ENCODE measurements at places on chromosomes 16 and 17.
A peak's percentile ranks its signal among the peaks of the same experiment; 100 is the strongest.

DNA sequence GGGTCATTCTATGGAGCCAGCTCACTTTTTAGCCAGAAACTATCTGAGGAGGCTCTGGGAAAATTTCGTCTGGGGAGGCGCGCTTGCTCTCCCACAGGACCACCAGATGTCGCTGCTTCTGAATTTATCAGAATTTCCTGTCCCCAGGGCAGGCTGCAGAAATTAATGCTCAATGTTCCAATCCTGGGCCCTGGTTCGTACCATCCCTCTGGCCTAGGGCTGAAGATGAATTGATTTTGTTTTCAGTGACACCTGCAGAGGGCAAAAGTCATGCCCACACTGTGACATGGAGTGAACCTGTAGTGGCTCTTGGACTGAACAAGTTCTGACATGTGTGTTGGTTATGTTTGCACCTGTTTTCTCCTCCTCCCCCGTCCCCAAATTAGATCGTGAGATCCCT is 482.6 kb downstream of the NPIPA7 start:
- no peak overlapping the region for H3K27ac ChIP-seq
- DNase-seq, result no peak
- no peaks in the 10 kb centered on the region for H3K27me3 ChIP-seq
- H3K4me1 ChIP-seq, result no peaks in the 10 kb centered on the region
- no peaks in the 10 kb centered on the region for H3K36me3 ChIP-seq
- H3K4me3 ChIP-seq, result no peak overlapping the region

DNA sequence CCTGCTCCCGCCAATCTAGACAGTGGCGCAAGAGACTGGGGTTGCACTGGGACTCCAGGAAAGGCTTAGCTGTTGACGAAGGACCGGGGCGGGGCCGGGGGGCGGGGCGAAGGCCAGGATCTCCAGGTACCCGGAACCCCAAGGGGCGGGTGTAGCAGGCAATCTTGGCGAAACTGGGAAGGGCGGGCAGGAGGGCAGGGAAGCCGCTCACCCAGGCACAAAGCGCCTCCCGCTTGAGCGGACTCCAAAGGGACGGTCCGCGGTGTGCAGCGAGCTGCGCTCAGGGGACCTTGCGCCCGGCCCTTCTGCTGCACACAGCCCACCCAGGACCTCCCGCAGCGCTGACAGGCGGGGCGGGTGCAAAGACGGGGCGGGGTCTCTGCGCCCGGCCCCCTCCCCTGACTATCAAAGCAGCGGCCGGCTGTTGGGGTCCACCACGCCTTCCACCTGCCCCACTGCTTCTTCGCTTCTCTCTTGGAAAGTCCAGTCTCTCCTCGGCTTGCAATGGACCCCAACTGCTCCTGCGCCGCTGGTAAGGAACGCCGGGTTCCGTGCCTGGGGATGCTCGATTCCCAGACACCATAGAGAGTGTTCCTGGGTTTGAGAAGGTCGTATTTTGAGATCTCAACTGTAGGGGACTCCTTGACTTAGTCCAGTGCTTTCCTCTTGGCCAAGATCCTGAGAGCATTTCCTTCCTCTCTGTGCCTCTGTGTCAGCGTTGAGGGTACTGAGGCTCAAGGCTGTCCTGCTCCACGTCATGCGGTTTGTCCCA is at the start of gene MT1F:
TSS of gene MT1F (plus strand) at position 405 of the 772 bp plus-strand sequence. CDS start at position 505, 100 bp downstream.
- peak within 1 kb of the TSS; percentile 60 for H3K27ac ChIP-seq
- DNase-seq, result no peak
- peak within 1 kb of the TSS; percentile 67 for H3K4me3 ChIP-seq
- H3K36me3 ChIP-seq, result no peaks in the 10 kb centered on the region

DNA sequence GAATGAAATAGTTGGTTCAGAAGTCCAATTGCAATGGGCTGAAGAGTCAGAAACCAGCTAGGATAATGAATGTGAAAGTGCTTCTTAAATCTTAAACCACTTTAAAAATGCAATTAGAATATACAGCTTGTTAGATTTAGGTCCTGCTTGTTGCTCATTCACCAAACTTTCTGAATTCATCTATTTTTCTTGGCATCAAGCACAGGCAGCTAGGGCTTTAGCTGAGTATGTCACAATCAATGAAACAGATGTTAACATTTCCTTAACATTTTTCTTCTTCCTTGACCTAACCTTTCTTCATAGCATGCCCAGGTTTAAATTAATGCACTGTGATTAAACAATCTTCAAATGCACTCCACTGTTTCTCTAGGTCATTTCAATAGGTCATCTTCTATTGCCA is 14.4 kb downstream of the KIF2B start:
- H3K27ac ChIP-seq, result no peak overlapping the region
- H3K36me3 ChIP-seq, result no peaks in the 10 kb centered on the region
- H3K4me1 ChIP-seq, result no peaks in the 10 kb centered on the region

GRCh38 chr17:68771867-68772515 is 170.8 kb upstream of the FAM20A start:
- H3K4me1 ChIP-seq, result no peaks in the 10 kb centered on the region
- H3K27me3 ChIP-seq, result no peaks in the 10 kb centered on the region
- H3K36me3 ChIP-seq, result no peaks in the 10 kb centered on the region
- peak overlapping the region; percentile 11 for H3K4me3 ChIP-seq
- peak overlapping the region; percentile 40 for H3K27ac ChIP-seq
- DNase-seq, result no peak

DNA sequence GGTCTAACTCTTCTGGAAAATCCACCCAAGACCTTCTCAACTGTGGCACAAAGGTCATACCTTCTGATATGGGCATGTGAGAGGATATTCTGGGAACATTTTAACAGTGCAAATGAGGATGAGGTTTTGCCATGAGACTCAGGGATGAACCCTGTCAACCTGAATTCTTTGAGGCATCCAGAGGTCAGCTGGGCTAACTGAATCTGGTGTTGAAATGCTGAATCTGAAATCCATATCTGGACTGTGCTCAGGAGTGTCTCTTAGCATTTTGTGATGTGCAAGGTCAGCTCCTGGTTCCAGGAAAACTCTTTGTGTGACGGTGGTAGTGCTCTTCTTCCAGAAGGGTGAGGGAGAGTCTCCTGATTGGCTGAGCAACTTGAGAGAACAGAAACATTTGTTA is 276.0 kb upstream of the SALL1 start:
- no peaks in the 10 kb centered on the region for H3K4me1 ChIP-seq
- H3K36me3 ChIP-seq, result no peaks in the 10 kb centered on the region
- no peak overlapping the region for H3K27ac ChIP-seq
- DNase-seq, result no peak

DNA sequence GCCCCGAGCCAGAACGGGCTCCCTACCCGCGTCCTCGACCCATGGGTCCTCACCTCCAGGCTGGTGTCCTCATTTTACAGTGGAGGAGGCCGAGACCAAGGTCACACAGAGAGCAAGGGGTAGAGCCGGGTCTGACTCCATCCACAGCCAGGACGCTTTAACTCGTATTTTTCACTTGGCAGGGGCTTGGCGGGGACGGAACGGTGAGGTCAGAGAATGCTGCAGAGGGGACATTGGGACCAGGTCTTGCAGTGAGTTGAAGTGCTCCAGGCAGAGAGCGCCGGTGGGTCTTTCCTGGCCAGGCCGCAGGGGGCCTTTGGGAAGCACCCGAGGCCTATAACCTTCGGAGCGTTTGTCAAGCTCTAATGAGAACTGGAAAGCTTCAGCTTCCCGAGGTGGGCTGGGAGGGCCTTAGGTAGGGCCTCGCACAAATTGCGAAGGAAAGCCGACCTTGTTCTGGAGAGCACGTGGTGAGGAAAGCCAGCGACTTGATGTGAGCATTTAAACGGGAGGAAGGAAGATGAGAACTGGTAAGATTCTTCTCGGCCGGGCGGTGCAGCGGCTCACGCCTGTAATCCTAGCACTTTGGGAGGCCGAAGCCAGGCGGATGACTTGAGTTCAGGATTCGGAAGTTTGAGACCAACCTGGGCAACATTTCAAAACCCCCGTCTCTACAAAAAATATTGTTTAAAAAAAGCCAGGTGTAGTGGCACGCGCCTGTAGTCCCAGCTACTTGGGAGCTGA is 908 bp upstream of the CLUH start:
- H3K27ac ChIP-seq, result peak overlapping the region; percentile 84
- DNase-seq, result no peak
- H3K27me3 ChIP-seq, result no peaks in the 10 kb centered on the region
- no peaks in the 10 kb centered on the region for H3K36me3 ChIP-seq

DNA sequence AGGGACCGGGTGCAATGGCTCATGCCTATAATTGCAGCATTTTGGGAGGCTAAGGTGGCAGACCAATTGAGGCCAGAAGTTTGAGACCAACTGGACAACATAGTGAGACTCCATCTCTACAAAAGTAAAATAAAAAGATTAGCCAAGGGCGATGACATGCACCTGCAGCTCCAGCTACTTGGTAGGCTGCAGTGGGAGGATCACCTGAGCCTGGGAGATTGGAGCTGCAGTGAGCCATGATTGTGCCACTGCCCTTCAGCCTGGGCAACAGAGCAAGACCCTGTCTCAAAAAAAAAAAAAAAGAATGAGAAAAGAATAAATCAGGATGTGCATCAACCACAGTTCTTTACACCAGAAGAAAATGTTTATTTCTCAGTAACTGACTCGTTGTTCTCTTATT is 76.0 kb downstream of the CACNG3 start:
- DNase-seq, result no peak
- H3K36me3 ChIP-seq, result no peaks in the 10 kb centered on the region
- H3K27ac ChIP-seq, result no peak overlapping the region

DNA sequence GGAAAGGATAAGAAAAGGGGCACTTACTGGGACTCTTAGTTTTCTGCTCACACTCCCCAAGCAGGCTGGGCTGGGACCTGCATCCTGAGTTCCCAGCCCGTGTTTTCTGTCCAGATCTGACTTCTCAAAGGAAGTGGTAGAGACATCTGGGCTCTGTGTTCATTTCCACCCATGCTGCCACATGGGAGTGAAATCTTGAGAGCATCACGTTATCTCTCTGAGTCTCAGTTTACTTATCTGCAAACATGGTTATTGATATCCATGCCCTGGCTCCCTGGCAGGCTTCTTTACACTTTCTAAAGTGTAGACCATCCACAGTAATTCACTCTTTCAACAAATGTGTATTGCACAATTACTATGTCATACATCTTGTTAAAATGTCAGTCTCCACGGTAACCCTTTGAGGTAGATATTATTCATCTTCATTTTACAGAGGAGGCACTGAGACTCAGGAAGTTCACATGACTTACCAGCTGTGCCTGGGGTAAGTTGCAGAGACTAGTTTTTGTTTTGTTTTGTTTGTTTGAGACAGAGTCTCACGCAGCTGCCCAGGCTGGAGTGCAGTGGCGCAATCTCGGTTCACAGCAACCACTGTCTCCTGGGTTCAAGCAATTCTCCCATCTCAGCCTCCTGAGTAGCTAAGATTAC is 3.4 kb downstream of the ZNF688 start:
- H3K36me3 ChIP-seq, result peaks cover 5% of the 10 kb centered on the region
- peak overlapping the region; percentile 22 for H3K27ac ChIP-seq
- DNase-seq, result no peak
- H3K27me3 ChIP-seq, result no peaks in the 10 kb centered on the region
- H3K4me1 ChIP-seq, result peaks cover 24% of the 10 kb centered on the region
- H3K4me3 ChIP-seq, result no peak overlapping the region

DNA sequence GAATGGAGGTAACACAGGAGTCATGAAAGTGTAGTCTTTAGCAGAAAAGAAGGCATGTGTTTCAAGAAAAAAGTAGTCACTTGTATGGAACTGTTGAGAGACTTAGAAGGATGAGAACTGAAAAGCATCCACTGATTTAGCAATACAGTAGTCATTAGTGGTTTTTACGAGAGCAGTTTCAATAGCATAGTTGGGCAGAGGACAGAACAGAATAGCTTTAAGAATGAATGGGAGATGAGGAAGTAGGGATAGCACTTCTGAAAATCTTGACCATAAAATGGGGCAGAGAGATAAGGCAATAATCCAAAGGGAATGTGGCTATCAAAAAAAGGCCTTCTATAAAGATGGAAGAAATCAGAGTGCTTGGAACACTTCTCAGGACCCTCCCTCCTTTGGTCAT is 64.8 kb upstream of the C17orf78 start:
- no peaks in the 10 kb centered on the region for H3K4me1 ChIP-seq
- H3K27me3 ChIP-seq, result no peaks in the 10 kb centered on the region
- no peak overlapping the region for H3K4me3 ChIP-seq
- H3K27ac ChIP-seq, result no peak overlapping the region
- no peak for DNase-seq

GRCh38 chr16:8776129-8776584 is 21.3 kb downstream of the TMEM186 start:
- peaks cover 26% of the 10 kb centered on the region for H3K36me3 ChIP-seq
- no peak overlapping the region for H3K4me3 ChIP-seq
- H3K4me1 ChIP-seq, result no peaks in the 10 kb centered on the region
- no peak overlapping the region for H3K27ac ChIP-seq

DNA sequence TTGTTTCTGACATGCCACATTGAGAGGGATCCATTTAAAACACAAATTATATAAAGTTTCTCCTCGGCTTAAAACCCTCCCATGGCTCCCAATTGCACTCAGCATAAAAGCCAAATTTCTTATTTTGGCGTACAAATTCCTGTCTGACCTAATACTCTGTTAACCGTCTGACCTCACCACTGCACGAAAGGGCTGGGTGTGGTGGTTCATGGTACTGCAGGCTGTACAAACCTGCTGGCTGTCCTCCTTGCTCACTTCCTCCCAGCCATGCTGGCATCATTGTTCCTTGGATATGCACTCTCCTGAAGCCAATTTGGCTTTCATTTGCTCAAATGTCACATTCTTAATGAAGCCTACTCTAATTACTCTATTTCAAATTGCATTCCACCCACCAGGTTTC is 301.6 kb upstream of the C16orf82 start:
- H3K4me3 ChIP-seq, result no peak overlapping the region
- no peaks in the 10 kb centered on the region for H3K36me3 ChIP-seq
- H3K4me1 ChIP-seq, result no peaks in the 10 kb centered on the region
- no peak for DNase-seq
- no peak overlapping the region for H3K27ac ChIP-seq

GRCh38 chr17:78337244-78338109 is 22.4 kb downstream of the SOCS3 start:
- peaks cover 18% of the 10 kb centered on the region for H3K4me1 ChIP-seq
- no peaks in the 10 kb centered on the region for H3K36me3 ChIP-seq
- H3K27me3 ChIP-seq, result no peaks in the 10 kb centered on the region
- no peak for DNase-seq
